ENCODE measurements at places on chromosomes 1 and 21.

DNA sequence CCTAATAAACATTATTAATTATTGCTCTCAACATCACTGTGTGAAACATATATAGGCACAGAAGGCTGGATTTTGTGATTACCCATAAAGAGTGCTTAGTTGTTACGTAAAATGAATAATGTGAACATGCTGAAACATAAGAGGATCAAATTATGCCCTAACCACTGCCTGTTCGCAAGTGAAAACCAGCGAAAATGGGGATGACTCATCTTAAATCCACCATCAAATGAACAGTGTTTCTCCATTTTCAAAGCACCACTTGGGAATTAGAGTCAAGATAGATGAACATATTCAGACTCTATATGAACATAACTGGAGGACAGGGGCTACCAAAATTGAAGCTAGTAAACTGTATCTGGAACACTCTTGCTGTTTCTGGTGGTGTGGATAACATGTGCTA, 386.2 kb downstream of the HHIPL2 start:
- DNase-seq = no peak

- DNase-seq = no peak
Measured at GRCh38 chr1:33719771-33720670, 143.9 kb upstream of the HMGB4 start.

DNA sequence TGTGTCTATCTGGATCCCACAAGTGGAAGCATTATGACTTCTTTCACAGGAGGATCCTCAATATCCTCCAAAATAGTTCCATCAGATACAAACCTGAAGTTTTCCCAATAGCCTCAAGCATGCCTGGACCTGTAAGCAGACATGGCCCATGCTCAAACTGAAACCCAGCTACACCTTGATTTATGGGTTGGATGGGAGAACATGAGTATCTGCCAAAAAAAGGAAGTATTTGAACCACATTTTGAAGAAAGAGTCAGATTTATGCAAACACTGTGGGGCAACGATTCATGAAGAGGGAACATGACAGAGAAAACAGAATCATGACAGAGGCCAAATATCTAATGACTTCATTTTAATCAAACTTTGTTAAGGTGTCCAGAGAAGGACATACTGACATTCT, 351.0 kb upstream of the NFIA start:
- no peak for DNase-seq

DNA sequence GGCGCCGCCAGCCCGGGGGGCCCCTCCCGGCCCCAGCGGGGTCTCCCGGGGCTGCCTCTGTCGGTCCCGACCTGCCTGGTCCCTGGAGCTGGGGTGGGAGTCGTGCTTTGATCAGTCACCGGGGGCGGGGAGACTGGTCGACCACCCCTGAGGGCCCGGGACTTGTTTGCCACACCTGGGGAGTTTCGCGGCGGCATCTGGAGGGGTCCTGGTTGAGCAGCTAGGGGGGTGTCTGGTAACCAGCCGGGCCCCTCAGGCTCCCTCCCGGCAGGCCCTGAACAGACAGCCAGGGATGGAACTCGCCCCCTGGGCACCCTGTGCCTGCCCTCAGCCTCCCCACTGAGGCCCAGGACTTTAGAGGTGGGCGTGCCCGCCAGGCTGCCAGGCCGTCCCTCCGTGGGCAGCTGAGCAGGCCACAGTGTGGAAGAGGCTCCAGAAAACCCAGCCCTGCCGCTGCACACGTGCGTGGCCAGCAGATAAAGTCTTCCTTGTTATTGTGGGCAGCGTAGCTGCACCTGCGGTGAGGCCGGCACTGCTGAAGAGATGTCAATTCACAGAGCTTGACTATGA, 13.3 kb upstream of the SAMD11 start:
- DNase-seq = no peak

GRCh38 chr1:24203404-24203803, 16.3 kb upstream of the IFNLR1 start:
- no peak for DNase-seq

DNA sequence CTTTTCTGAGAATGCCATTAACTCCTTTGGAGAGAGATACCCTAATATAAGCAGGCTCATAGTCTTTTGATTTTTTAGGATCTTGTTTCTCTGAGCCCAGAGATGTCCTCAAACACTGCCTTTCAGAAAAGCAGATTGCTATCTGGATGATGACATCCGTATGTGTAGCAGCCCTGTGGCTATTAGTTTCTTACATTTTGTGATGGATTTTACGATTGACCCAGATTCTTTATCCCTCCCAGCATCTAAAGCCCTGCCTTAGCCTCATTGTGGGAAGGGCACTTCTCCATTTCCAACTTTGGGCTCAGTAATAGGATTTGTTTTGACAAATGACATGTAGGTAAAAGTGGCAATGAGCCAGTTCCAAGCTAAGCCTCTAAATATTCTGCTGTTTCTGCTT, 300.3 kb downstream of the TTLL7 start:
- no peak for DNase-seq

DNA sequence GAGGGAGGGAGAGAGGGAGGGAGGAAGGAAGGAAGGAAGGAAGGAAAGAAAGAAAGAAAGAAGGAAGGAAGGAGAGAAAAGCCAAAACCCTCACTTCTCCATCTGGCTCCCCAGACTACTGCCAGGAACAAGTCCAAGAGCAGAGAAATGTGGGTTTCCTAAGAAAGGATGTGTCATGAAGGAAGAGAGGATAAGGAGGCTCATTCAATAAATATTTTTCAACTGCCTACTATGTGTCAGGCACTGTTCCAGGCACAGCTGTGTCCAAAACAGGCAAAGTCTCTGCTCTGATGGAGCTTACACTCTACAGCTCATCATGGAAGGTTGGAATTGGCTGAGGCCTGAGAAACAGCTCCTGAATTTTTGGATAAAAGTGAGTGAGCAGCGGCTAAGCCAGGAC, 42.6 kb upstream of the ATP2B4 start:
- no peak for DNase-seq

- DNase-seq = no peak
Measured at GRCh38 chr1:74463333-74463988, 49.0 kb downstream of the LRRC53 start.

- DNase-seq = no peak
Measured at GRCh38 chr1:110475362-110476027, 24.5 kb downstream of the PROK1 start.

DNA sequence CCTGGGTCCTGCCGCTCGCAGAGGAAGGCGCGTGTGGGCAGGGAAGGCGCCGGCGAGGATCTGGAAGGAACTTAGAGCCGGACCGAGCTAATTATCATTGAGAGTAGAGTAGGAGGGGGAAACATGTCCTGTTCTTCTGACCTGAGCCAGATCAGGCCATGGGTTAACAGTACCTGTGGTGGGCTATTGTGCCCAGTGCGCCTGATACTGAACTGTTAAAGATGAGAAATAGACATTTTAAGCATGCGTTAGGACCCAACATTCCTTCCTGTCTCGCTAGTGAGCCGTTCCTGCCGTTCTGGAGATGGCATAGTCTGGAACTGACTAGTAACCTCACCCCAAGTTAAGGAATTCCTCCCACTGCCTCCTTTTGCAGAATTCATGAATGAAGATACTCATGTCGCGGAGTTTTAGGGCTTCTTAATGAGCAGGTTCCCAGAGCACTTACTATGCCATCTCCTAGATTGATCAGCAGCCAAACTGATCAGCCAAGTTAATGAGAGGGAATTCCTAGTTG, 870 bp downstream of the STRIP1 start:
- no peak for DNase-seq

DNA sequence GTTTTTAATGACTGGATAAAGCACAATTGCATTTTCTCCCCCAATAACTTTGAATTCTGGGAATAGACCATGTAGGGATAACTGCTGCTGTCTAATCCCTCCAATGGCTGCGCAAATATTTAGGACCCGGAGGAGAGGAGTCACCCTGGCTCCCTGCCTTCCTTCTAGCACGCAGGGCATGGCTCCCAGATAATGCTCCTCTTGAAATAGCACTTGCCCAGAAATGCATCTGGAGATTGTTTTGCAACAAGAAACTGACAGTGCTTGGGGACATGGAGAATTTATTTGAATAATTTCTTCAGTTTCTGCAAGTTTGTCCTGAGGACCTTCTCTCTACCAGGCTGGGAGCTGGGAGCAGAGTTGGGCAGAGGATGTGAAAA, 83.5 kb downstream of the MAN1C1 start:
- no peak for DNase-seq

GRCh38 chr1:168613691-168614231, 37.4 kb downstream of the XCL1 start:
- no peak for DNase-seq

DNA sequence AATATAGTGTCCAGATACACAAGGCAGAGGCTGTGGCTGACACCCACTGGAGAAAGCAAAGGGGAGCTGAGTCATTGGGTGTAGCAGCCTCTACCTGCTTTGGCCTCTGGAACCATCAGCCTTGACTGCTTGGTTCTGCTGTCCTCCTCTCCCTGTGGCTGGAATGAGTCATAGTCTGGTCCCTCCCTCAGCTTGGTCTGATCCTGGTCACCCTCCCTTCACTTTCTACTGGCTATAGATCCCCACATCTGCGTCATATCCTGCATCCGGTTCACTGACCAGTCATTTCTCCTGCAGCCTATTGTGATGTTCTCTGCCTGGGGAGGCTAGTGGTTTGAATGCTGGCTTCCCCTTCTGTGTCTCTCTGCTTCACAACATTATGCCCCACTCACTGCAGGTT, 372.8 kb upstream of the DAB1 start:
- DNase-seq = no peak

DNA sequence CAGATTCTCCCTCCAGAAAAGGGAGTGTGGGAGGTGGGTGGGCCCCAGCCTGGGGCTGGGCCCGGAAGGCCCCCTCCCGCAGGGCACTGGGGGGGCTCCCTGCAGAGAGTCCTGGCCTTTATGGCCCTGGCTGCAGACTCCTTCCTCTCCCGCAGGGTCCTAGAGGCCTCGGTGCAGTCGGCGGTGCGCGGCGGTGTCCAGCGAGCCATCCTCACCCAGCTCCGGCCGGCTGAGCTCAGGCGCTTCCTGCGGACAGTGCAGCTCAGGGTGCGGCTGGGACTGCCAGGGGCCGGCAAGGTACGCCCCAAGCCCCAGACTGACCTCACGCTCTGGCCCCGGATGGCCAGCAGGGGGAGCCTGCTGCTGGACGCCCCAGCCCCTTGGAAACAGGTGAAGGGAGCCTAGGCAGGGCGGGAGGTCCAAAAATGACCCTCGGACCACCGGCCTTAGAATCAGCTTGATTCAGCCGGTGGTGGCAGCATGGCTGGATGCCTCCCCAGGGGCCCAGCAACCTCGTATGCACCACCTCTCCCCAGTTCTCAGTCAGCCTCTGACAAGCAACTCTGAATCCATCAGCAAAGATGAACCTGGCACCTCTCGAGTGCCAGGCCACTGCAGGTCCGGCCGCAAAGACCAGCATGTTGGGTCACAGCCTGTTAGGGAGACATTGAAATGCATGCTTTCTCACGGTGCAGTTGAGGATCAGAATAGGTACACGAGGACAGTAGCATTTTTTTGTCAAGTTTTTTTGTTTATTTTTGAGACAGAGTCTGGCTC, 20.6 kb downstream of the MTHFR start:
- peak; percentile 63 for DNase-seq

- no peak for DNase-seq
Measured at GRCh38 chr21:33370305-33370704, 32.9 kb upstream of the IFNGR2 start.

DNA sequence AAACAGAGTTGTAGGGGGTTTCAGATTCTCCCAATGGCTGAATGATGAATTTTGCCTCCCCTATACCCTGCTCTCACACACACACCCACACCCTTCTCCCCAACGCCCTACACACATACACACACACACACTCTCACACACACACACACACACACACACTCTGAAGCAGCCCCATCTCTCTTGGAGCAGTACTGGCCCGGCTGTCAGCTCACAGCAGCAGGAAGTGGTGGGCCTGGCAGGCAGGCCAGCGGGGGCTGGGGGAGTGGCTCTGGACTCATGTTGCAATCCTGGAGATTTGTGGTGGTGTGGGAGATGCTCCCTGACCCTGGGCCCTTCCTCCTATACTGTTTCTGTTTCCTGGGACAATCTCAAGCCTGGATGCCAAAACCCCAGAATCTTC, 2.2 kb downstream of the IKBKE start:
- no peak for DNase-seq

- no peak for DNase-seq
Measured at GRCh38 chr1:102879439-102879993, 228.8 kb downstream of the COL11A1 start.

DNA sequence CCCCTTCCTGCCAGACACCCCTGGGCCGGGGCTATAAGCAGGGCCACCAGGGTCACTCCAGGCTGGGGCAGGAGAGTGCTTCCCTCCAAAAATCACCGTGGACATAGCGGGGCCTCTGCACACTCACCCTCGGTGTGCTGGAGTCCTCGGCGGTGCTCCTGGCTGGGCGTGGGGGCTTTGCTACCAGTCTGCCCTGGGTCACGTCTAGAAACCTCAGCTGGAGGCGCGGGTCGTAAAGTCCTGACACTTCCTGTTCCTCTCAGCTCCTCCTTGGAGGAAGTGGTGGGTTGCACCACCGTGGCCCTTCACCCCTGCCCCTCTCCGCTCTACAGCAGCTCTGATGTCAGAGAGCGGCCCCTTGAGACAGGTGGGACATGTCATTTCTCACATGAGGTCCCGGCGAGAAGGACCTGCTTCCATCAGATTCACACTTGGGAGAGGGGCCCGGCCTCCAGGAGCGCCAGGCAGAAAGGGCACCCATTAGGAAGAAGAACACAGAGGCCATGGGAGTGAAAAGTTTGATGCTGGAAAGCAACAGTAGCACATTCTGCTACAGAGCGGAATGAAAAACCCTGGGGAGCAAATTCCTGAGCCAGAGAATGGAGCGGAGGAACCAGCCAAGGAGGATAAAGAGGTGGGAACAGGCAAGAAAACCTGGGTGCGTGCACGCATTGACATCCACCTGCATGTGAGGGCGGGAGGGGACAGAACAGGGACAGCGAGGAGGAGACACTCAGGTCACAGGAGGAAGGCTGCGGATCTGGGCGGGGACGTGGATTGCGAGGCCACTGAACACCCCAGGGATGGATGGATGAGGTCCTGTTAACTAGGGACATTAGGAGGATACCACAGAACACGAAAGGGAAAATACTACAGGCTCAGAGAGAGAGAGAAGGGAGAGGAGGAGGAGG, at the start of gene ITGB2:
Gene ITGB2, minus strand, starts transcription at position 206 of the 911 bp plus-strand sequence. CDS start 10,117 bp downstream, outside the sequence.
- peak; percentile 29 for DNase-seq

GRCh38 chr1:54585181-54586066, 37.4 kb downstream of the ACOT11 start:
- no peak for DNase-seq

Measured in CD4-positive, alpha-beta T cell (primary cell).